ENCODE measurements at places on chromosomes 11 and 22. TPM values are rescaled to one million over a fixed set of nuclear protein-coding genes. Genes with fewer than 3 reads are reported as not detected.

- DNase-seq: no peak
Measured at GRCh38 chr11:132821014-132821413, 711.3 kb downstream of the OPCML start.

FAM83F gene
- not detected for total RNA-seq

TMEM86A gene
- total RNA-seq: 1.9 TPM

MACROD1 gene
- 23.1 TPM for total RNA-seq

- DNase-seq: no peak
Measured at GRCh38 chr11:1643146-1643690, 13.6 kb downstream of the KRTAP5-5 start.

SHANK3 gene
- 7.8 TPM for total RNA-seq

PGA5 gene
- total RNA-seq: not detected

OR8D1 gene
- not detected for total RNA-seq

DNA sequence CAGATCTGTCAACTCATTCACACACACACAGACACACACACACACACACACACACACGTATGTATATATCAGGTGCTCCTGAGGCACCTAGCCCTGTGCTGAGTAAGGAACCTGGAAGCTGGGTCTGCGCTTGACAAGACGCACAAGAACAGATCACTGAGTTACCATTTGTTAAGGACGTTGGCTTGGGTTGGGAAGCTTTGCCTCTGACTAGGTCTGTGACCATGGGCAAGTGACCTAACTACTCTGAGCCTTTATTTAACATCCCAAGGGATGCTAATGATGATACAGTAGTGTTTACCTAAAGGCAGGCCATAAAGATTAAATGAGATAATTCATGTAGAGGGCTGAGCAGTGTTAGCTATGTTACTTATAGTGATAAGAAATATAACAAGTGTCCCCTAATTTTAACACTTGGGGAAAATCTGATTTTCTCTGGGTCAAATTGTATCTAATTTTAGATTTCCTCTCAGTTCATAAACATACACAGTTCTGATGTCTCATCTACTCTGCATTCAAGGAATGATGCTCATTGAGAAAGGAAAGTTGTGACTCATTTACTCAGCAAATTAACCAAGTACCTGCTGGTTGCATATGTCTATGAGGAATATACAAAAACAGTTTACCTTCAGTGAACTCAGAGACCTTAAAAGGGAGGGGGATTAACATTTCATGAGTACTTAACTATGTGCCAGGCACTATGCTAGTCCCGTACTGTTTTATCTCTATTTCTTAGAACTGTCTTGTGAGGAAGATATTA lies 13.6 kb downstream of the RNF185 start:
- no peak for DNase-seq

GTPBP1 gene
- total RNA-seq: 14.4 TPM

SCGB1D2 gene
- total RNA-seq: not detected

NRGN gene
- total RNA-seq: 0.25 TPM

DNA sequence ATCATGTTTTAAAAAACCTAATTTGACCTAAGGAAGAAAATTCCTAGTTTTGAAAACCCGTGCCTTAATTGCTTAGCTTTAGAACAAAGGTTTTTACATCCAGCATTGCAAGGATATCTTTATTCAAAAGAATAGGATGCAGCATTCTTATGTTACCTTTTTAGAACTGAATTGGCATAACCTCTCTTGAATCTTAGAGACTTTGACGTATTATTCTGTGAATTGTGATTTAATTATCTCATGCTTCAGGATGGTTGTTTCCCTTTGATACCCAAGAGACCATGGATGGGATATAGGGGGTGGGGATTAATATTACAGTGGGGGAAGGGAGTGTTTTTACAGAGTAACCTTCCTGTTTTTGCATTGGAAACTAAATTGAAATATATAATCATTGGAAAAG lies 49.4 kb downstream of the ARHGEF12 start:
- DNase-seq: no peak

DNA sequence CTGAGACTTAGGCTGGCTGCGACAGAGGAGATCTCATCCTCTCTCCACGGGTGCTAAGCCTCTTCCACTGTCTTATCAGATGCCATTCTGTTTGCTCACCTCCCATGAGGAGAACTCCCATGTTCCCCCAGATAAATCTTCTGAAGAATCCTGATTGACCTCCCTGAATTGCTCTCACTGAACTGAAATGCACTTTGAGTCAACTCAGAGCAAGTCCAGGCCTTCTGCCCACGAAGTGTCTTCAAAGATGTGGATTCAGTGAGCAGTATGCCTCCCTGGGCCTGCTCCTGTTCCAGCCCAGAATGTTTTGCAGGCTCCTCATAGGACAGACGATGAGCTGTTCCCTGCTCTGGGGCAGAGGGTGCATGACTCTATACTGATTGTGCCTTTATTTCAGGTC lies 17.4 kb downstream of the TUB start:
- no peak for DNase-seq

DNA sequence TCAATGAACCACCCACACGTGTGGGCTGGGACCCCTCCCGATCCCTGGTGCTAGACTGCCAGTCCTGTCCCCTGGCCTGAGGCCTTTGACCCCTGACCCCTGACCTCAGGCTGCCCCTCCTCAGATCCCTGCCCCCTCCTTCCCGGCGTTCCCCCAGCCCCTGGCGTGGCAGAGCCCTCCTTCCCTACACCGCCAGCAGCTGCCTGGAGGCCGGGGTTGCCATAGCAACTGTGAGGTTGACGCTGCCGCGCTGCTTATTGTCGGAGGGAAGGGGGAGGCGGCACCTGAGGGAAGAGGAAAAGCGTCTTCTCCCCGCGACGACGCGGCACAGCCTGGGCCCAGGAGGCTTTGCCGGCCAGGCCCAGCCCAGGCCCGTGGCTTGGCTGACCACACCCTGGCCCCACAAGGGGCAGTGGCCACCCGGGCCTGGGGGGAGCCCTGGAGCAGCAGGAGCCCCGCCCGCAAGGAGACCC lies 32.6 kb downstream of the SHANK3 start:
- peak; percentile 79 for DNase-seq

- DNase-seq: no peak
Measured at GRCh38 chr11:27563201-27563600, 56.6 kb upstream of the LIN7C start.

DNA sequence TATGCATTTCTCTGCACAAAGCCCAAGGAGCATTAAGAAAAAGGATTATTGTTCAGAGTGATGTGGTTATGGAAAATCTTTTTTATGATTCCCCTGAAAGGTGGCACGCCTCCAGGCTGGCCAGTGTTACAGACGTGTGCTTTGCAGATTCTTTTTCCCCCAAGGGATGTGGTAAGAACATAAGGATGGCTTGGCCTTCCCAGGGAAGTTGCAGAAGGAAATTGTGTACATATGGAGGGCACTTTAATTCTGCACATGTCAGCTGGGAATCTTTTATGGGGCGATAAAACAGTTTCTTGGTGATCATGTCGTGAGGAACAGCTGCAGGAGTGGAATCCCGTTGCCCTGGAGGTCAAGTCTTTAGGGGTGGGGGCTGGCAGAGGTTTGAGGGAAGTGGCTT lies 9.7 kb downstream of the SMARCB1 start:
- DNase-seq: no peak

SPI1 gene
- total RNA-seq: under 0.01 TPM

- DNase-seq: no peak
Measured at GRCh38 chr22:37432708-37433054, 5.4 kb upstream of the ELFN2 start.

ANO3 gene
- not detected for total RNA-seq

DNA sequence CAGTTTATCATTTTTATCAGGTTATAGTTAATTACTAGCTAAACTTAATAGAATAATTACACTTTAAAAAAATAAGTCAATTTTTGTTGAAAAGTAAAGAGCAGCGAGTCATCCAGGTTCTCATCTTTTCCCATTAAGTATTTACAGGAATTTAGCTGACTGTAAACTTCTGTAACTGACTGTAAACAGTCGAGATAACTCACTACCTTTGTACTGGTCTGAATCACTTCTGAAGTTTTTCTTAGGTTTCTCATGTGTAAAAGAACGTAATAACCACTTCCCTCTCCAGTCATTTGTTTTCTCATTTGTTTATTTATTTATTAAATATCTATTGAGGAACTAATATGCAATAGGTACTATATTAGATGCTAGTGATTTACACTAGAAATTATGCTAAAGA lies 270.8 kb downstream of the DYNC2H1 start:
- DNase-seq: no peak

DNA sequence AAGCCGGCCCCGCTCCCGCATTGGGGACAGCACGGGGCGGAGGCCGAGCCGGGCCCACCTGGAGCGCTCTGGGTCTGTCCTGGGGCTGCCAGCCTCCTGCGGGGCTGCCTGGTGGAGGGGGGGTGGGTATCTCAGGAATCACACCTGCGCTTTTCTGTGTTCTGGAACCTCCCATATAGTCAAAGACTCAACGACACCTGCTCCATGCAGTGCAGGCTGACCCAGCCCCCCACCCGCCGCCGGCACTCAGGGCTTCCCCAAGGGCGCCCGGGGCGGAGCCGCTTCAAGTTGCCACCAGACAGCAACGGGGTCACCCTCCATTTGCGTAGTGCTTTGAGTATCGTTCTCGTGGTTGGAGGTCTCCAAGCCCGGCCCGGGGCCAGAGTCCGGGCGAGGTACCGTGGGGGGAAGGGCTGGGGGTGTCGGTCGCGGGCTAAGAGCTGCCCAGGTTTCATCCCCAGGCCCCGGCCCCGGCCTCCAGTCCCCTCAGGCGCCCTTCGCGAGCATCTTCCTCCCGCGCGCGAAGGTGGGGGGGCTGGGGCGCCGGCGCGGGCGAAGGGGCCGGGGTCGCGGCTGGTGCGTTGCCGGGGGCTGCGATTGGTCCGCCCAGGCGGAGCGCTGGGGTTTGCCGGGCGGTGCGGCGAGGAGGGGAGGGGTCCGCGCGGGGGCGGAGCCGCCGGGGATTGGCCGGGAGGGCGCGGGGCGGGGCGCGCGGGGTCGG lies 6.6 kb downstream of the TSPAN4 start:
- DNase-seq: peak; percentile 39
